Stimulated activated CD4-positive, alpha-beta T cell treated with anti-CD3 and anti-CD28 coated beads, Interleukin-2, amount 100 ng/mL, for 4 hours (primary cell): ENCODE measurements at places on chromosomes 6 and 20.

DNA sequence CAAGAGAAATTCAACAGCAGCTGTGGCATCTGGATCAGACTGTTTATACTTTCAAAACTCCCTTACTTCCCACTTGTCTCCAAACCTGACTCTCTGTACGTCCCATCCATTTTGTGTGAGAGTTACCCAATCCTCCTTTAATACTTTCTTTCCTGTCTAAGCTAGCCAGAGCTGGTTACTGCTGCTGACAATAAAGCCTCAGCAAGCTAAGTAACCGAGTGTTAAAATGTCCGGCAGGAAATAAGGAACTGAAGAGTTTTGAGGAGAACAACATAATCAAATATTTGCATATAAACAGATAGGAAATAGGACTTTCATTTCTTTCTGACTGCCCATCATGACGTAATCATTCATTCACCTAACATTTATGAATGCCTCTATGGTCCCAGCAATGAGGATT lies 11.6 kb downstream of the TMEM30A start:
- no peak for DNase-seq

- no peak for DNase-seq
Observed at GRCh38 chr6:96795481-96795880, 41.8 kb downstream of the GPR63 start.

- no peak for DNase-seq
Observed at GRCh38 chr20:11214256-11214840, 540.5 kb upstream of the JAG1 start.

- no peak for DNase-seq
Observed at GRCh38 chr20:59006864-59007664, at the start of gene CTSZ. Gene CTSZ, minus strand, starts transcription at chr20:59007254. Its CDS starts 126 bp downstream, at chr20:59007128.

DNA sequence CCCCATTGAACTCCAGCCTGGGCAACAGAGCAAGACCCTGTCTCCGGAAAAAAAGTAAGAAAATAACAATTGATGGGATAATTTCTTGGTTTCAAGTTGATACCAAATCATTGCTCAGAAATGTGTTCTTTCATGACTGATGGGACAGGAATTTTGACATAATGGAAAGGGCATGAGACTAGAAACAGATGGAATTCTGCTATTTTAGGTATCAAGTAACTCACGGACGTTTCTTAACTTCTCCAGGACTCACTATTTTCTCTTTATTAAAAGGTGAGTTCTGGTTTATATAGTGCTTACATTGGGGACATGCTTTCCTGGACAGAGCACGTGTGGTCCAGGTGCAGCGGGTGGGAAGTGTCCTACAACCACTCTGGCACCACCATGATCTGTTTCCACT lies 6.0 kb upstream of the DSP start:
- DNase-seq = no peak

DNA sequence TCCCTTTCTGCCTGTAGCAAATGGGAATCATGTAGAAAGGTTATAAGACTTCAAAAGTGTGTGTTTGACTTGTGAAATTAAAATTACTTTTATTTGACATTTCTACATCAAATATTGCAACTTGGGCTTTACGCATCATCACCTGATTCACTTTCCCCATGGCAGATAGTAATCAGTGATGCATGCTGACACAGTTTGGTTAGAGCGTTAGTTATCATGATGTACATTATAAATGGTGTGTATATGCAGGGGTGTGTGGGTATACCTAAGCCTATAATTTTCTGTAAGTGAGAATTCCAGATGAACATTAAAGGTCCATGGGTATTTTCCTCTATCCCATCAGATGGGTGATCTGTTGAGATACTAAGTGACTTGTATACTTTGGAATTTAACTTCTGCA lies 141.5 kb downstream of the KLHL32 start:
- no peak for DNase-seq

DNA sequence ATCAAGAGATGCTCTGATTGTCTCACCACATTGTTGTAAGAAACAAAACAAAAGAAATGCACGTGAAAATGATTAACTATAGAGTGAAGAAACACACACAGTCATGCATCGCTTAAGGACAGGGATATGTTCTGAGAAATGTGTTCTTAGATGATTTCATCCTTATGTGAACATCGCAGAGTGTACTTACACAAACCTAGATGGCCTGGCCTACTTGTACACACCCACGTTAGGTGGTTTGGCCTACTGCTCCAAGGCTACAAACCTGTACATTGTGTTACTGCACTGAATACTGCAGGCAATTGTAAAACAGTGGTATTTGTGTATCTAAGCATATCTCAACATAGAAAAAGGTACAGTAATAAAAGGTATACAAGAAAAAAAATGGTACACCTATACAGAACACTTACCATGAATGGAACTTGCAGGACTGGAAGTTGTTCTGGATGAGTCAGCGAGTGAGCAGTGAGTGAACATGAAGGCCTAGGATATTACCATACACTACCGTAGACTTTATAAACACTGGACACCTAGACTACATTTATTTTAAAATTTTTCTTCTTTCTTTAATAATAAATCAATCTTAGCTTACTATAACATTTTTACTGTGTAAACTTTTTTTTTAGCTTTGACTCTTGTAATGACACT lies 48.6 kb downstream of the FKBP5 start:
- no peak for DNase-seq

- DNase-seq = no peak
Observed at GRCh38 chr6:150664091-150664490, 64.4 kb downstream of the PLEKHG1 start.

- no peak for DNase-seq
Observed at GRCh38 chr20:59802471-59803221, 130.8 kb downstream of the SYCP2 start.

GRCh38 chr6:31659649-31660380 lies 763 bp downstream of the C6orf47 start:
- DNase-seq = no peak

GRCh38 chr6:71642120-71642519 lies 244.2 kb upstream of the RIMS1 start:
- DNase-seq = no peak

GRCh38 chr6:112183271-112183671 lies 71.1 kb downstream of the LAMA4 start:
- no peak for DNase-seq

DNA sequence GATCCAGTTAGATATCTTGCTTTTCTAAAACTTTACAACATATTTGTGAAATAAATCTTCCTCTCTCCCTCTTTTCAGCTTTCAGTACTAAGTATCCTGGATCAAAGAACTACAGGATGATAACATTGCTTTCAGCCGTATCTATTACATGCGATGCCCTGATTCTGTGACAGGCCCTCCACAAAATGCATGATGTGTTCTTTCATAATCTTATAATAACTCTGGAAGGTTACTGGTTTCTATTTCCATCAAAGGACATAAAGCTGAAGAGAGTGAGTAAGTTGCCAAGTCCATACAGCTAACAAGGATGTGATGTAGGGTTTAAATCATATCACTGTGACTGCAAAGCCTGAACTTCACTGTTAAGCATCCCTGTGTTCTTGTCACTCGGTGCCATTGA lies 62.9 kb upstream of the ADGRG6 start:
- no peak for DNase-seq

- no peak for DNase-seq
Observed at GRCh38 chr6:17281497-17282481, 628 bp downstream of the RBM24 start.

DNA sequence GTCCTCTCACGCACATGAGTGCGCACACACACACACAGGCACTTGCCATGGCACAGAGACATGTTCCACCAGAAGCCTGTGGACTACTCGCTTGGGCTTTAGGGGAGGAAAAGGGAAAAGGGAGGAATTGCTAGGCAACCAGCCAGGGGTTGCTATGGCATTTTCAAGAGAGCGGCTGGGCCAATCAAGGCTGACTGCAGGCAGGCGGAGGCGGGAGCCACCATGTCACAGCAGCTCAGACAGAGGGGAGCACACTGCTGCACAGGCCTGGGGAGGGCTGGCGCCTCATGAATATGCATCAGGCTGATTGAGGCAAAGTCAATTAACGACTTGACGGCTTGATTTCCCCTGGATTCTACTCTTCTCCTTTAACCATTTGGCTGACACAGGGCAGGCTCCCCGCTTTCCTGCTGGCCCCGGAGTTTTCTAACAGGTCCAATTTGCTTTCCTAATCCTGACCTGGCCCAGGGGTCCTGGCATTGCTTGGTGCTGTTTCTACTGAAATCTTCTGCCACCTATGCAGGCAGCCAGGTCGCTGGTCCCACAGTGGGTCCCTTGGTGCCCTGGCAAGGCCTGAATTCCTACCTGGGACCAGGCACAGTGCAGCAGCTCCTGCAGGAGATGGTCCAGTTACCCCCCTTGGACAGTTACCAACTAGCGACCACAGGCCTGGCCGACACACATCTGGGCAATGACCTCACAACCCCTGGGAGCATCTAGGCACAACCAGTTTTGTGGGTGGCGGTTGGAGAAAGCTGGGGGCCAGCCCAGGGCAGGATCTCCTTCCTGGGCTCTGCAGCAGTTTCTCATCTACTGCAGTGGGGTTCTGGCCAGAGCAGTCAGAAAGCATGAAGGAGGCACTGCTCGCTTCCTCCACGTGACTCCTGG lies 52.1 kb downstream of the YTHDF1 start:
- no peak for DNase-seq

- DNase-seq = no peak
Observed at GRCh38 chr6:64505312-64505711, 869.7 kb downstream of the PHF3 start.

DNA sequence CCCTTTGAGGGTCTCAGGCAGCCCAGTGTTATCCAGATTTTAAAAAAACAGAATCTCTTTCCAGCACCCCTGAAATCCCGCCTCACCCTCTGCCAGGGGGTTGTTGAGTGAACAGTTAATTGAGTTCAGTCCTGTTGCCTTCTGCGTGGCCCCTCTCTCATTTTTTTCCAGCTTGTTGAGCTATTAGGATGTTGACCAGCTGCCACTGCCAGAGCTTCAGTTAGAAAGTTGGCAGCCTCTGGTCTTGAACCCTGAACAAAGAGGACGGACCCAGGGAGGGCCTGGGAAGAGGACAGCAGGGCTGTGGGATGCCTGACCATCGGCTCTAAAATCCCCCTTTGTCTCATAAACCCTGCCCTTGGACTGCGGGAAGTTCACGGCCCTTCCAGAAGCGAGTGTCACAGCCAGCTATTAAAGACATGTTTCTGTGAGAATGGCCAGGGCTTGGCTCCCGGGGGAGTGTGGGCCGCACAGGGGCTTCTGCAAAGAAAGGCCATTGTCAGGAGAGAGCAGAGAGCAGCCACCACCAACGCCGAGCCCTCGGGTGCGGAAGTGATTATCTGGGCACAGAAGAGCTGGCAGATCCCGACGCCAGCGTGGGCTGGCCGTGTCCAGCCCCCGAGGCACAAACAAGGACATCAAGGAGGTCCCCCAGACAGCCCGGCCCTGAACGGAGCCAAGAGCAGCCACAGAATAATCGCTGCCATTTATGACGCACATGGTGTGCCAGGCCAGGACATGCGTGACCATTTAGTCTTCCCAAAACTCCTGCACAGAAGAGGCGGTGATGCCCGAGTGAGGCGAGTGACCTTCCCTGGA lies 189.0 kb downstream of the ANKRD60 start:
- no peak for DNase-seq

DNA sequence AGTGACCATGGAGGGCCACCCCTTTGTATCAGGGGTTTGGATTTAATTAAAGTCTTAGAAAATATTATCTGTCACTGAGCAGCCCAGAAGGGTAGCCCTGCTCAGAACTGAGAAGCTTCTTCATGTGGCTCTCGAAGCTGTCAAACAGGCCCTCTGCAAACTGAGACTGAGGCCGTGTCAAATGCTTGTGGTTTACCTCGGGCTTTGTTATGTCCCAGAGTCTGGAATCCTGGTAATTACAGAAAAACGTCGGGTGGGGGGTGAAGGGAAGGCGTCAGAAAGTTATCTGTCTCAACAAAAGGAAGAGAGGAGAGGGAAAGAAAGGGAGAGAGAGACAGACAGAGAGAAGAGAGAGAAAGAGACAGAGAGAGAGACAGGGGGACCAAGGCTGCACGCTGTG lies 200.8 kb downstream of the BMP7 start:
- no peak for DNase-seq

DNA sequence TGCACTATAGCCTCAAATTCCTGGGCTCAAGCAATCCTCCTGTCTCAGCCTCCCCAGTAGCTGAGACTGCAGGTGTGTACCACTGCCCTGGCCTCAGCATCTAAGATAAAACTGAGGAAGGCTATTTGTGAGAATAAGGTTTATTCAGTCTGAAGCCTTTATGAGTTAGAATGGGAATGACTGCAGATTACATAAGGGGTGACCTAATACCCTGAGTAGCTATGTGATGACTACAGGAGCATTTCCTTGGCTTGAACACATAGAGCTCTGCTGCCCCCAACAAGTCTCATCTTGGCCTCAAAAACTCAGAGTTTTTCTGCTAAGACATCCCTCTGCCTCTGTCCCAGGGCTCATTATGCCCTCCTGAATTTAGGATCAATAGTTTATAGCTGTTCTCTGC lies 7.6 kb downstream of the GSS start:
- no peak for DNase-seq

DNA sequence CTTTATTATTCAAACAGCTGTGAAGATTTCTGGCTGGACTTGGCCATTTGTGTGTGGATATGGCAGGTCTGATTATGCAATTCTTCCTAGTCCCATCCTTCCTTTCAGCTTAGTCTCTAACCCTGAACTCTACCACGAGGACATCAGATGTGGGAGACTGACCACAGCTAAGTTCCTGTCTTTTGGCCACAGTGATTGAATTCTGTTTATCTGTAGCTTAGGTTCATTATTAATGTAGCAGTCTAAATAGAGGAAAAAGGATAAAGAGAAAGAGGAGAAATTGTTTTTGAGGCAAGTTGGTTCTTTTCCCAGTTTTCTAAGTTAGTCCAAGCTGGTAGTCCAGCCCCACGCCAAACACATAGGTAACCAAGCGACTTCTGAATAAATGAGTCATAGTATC lies 598.9 kb downstream of the RFPL4B start:
- DNase-seq = no peak

- no peak for DNase-seq
Observed at GRCh38 chr20:7371518-7372163, 568.6 kb downstream of the HAO1 start.

DNA sequence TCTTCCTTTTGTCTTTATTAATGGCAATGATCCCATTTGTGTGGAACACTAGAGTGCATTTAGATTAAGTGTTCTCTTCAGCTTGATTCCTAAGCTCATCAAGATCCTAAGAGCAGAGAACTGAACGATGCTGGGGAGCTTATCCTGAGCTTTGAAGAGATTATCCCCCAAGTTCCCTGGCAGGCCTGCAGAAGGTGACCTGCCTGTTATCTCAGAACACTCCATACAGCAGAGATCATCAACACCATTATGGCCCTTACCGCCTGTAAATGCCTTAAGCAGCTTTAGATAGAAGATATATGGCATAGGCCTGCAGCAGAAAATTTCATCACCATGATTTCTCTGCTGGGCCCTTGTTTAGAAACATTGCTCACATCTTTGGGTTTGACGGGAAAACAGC lies 779.9 kb upstream of the MAP3K7 start:
- no peak for DNase-seq

- no peak for DNase-seq
Observed at GRCh38 chr20:52259295-52259694, 67.7 kb upstream of the ZFP64 start.

- no peak for DNase-seq
Observed at GRCh38 chr20:18504479-18505060, 3.2 kb upstream of the SEC23B start.
